Stimulated activated CD8-positive, alpha-beta memory T cell treated with anti-CD3 and anti-CD28 coated beads, Interleukin-4, amount 100 ng/mL, for 4 hours (primary cell): ENCODE measurements at places on chromosomes 5 and 9.

DNA sequence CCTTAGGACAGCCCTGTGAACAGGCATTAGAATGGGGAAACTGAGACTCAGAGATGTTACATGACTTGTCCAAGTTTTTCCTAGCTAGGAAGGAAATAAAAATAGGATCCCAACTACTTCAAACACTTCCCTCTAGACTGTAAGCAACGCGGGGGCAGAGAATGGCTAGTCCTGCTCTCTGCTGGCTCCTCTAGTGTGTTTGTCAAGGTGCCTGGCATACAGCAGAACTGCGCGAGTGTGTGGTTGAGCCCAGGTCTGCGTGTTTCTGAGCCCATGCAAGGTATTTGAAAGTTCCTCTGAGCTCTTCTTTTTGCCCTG, 152.5 kb downstream of the MACROH2A1 start:
- no peak for DNase-seq

DNA sequence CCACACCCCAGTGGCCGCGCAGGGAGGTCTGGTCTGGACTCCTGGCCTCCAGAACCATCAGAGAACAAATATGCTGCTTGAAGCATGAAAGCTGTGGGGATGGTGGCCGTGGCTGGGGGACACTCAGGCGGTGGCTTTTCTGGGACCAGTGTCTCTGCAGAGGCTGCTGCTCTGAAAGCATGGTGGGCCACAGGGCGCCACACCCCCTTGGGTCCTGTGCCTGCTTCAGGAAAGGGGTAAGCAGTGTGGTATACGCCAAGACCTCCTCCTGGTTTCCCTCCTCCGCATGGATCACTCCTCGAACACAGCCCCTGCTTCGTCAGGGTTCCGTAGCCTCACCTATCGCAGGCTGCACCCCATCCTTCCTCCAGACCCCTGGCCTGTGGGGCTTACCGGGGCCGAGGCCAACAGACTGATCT, 19.7 kb upstream of the TERT start:
- no peak for DNase-seq

- no peak for DNase-seq
Measured at GRCh38 chr5:150658121-150658520, 2.9 kb upstream of the MYOZ3 start.

- no peak for DNase-seq
Measured at GRCh38 chr5:148455185-148455584, 71.4 kb downstream of the FBXO38 start.

DNA sequence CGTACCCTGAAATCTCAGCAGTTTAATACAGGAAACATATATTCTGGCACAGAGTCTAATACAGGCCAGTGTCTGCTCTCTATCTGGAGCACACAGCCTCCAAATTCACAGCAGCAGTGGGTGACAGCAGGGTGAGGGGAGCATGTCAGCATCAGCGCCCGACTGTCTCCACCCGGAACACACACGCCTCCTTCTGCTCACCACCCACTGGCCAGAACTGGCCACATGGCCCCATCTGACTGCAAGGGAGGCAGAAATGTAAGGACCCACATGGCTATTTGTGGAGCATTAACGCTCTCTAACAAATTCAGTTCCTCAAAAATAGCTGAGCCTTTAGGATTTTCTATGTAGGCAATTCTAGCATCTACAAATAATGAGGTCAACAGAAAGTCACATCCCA, 24.6 kb downstream of the UBE2QL1 start:
- DNase-seq = no peak
